ENCODE measurements at places on chromosomes 7 and 10.

GRCh38 chr7:41627645-41628298 lies 75.1 kb downstream of the INHBA start:
- DNase-seq: no peak

GRCh38 chr7:89908736-89909135 lies 245.5 kb upstream of the STEAP1 start:
- DNase-seq: no peak

- peak; percentile 39 for DNase-seq
Measured at GRCh38 chr10:58531084-58531695, 18.5 kb downstream of the BICC1 start.

DNA sequence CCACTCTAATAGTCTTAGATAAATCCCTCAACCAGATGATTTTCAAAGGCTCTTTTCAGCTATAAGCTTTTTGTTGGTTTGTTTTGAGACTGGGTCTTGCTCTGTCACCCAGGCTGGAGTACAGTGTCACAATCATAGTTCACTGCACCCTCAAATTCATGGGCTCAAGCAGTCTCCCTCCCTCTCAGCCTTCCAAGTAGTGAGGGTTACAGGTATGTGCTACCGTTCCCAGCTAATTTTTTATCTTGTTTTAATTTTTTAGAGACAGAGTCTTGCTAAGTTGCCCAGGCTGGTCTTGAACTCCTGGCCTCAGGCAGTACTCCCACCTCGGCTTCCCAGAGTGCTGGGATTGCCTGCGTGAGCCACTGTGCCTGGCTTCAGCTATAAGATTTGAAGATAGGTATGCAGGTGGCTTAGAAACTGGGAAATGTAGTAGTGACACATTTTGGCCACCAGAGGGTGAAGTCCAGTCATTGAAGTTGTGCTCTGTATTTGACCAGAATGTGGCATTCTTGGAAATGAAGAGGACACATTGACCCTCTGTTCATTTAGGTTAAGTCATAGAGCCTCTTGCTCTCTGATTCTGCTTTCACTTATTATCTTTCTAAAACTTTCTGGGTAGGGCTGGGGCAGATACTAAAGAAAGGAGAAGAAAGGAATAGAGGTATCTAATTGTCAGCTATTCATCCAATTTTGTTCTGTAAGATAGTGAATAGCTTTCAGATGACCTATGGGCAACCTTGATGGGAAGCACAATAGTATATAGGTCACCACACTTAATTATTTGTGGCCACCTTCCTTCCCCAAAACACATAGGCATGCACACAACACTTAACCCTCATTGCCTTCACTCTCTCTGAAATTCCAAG lies 36.0 kb downstream of the R3HCC1L start:
- DNase-seq: no peak

DNA sequence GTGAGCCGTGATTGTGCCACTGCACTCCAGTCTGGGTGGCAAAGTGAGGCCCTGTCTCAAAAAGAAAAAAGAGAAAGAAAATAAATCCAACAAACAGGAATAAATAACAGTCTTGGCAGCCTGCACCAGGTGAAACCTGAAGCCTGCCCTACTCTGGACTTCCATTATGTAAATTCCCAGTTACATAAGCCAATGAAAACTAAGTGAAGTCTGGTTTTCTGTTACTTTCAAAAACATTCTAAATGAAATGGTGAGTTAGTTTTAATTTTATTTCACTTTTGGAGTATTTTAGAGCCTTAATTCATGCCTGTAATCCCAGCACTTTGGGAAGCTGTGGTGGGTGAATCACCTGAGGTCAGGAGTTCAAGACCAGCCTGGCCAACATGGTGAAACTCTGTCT lies 22.5 kb upstream of the HIBADH start:
- no peak for DNase-seq

DNA sequence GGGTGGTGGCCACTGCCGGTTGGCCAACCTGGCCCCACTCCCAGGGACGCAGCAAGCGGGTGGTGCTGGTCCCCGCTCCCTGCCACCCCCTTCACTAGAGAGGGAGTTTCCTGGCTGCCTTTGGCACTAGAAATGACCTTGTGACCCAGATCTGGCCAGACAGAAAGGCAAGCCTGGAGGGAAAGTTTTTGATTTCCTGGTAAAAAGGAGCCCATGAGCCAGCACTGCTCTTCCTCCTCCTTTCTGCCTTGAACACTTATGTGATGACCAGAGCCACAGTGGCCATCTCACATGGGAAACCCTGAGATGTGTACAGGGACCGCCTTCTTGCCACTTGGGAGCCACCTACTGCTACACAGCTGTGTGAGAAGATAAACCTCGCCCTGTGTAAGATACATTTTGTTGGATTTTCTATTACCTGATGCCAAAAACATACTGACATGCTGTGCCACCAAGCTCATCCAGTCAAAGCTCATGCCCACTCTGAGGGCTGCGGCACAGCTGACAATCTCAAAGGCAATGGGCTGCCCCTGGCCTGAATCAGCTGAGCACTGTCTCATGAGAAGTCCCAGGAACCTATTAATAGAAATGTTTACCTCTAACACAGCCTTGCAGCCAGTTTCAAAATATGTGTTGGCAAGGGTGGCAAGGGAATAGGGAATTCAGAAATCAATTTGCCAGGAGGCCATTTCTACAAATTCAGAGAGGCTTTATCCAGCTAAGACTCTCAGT lies 94.0 kb downstream of the CYTH3 start:
- no peak for DNase-seq

DNA sequence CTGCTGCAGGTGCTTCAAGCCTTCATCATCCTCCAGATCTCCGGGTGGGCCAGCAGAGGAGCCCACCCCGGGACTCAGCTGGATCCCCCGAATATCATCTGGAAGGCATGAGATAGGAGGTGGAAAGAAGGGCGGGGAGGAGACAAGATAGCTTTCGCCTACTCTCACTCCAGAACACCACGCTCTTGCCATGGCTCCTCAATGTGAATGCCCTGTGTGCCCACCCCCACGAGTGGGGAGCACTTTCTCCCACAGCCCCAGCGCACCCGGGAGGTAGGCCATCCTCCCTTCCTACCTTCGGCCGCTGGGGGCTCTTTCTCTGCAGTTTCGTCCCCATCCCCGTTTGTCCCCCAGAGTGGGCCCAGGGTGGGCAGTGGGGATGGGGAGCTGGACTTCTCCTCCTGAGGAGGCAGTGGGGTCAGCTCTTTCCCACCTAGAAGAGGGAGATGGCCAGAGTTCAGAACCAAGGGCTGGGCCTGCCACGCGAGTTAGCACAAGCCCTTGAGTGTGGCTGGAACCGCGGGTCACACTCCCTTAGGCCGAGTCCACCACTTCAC lies 8.9 kb downstream of the GIGYF1 start:
- DNase-seq: no peak

GRCh38 chr7:86814661-86815379 lies 171.1 kb downstream of the GRM3 start:
- DNase-seq: no peak
